NCI-H446 (cell line): ENCODE measurements at places on chromosomes 12 and 14.
A peak's percentile ranks its signal among the peaks of the same experiment; 100 is the strongest.

DNA sequence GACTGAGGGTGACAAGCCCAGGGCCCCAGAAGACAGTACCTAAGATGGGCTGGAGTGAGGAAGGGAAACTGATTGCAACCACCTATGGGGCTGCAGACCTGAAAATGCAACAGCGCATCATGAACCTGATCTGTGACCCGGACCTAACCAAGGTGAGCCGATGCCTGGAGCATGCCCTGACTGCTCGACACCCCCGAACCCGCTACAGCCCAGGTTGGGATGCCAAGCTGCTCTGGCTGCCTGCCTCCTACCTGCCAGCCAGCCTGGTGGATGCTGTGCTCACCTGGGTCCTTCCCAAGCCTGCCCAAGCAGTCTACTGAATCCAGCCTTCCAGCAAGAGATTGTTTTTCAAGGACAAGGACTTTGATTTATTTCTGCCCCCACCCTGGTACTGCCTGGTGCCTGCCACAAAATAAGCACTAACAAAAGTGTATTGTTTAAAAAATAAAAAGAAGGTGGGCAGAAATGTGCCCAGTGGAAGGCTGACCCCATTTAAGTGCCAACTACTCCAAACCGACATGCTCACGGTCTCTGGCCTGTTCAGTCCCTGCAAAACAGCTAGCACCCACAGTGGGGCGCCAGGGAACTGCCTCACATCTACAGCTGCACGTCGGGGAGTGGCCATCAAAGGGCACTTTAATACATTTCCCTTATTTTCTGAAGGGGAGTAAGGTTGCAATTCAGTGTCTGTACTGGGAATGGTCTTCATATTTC lies 4.2 kb downstream of the RDH5 start:
- DNase-seq: peak; percentile 65

DNA sequence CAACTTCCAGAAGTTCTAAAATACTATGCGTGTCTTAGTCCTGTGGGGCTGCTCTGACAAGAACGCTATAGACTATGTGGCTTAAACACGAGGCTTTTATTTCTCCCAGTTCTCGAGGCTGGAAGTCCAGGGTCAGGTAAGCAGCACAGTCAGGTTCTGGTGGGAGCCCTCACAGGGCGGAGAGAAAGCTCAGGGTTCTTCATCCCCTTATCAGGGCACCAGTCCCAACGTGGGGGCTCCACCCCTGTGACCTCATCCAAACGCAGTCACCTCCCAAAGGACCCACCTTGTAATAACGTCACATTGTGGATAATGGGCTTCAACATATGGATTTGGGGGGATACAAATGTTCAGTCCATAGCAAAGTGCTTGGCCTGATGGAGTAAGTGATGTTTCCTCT lies 37.1 kb upstream of the TC2N start:
- no peak for DNase-seq

DNA sequence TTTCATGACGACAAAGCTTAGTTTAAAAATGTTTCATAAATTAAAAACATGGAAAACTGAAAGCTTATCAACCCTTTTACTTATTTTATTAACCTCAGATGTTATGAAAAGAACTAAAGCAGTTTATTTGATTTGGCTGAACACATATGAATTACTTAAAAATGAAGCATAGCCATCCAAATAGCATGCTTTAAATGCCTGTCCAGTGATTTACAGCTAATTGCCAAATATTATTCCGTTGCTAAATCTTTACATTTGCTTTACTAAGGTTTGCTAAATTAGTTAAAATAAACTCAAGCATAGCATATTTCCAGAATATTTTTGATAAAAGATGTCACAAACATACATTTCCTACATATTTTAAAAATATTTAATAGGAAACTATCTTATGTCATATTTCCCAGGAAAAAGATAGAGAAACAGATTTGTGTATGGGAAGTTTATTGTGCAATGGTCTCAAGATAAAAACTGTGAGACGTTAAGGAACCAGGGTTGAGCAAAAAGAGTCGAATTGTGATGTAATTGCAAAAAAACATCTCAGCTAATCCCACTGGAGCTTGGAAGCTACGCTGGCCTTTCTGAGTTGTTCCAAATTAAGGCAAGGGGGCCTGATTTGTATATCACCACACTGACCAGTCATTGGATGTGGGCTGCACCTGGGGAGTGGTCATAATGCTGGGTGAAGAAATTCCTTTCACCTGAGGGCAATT lies 25.8 kb downstream of the GPR135 start:
- DNase-seq: no peak

DNA sequence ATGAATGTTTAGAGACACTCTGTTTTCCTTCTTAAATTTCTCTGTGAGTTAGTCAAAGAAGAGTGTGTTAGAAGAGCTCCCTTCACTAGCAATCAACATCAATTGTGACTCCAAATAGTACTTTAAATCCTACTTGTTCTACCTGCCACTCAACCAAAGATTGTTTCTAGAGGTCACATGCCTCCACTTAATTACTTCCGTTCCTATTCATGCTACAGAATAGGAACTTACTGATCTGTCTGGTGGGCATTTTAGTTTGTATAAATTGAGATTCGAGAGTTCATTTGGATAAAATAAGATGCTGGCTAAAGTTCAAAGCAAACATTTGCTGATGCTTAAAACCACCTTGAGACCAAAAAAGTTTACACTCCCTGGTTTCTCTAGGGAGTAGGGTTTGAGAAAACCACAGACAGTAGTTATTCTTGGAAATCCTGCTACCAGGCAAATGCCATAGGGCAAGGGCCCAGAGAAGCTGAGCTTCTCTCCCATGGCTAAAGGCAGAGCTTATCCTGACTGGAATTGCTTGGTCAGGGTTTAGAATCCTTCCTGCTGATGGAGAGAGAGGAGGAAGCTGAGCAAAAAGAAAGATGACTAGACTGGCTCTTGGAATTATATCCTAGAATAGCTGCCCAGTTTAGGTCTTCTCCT lies 389.6 kb upstream of the ATP2B1 start:
- no peak for DNase-seq

GRCh38 chr14:53696217-53696965 lies 260.2 kb downstream of the BMP4 start:
- no peak for DNase-seq

DNA sequence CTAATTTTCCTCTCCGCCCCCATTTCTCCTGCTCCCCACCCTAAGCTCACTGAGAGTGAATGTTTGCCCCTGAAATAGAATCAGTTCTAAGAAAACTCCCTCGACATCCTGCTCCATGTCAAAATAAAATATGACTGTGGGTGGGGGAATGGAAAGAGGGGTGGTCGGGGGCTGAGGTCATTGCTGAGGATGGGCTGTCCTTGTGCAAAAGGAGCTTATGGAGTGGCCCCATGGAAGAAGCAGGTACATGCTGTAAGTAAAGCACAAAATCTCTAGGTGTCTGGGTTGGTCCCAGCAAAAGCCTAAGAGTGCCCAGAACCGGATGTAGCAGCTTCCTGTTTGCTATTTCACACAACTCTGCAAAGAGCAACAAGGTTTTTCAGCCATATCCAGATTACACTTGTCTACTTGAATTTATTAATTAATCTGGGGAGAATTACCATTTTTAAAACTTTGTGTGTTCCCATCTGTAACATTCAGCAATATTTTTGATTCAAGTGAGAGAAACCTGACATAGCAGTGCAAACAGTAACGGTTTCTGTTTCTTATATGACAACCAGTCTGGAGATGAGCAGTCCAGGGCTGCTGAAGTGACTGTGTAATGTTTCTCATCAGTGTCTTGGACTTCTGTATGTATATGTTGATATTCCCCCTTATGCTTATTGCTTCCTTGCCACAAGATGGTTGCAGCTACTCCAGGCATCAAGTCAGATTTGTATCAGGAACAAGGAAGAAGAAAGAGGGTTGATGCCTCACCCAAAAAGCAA lies 40.4 kb upstream of the GZMB start:
- no peak for DNase-seq

GRCh38 chr12:42556917-42557316 lies 32.6 kb downstream of the PRICKLE1 start:
- DNase-seq: no peak

GRCh38 chr12:109652233-109652976 lies 61.2 kb upstream of the FAM222A start:
- DNase-seq: no peak

- DNase-seq: no peak
These were observed 286.7 kb downstream of the ZFP36L1 start for GRCh38 chr14:68506021-68506644.

GRCh38 chr12:125272383-125272933 lies 207.2 kb downstream of the AACS start:
- DNase-seq: no peak

- no peak for DNase-seq
These were observed 45.8 kb upstream of the TBX3 start for GRCh38 chr12:114729731-114730130.

GRCh38 chr14:38090506-38090905 lies 117.2 kb upstream of the SSTR1 start:
- DNase-seq: no peak

DNA sequence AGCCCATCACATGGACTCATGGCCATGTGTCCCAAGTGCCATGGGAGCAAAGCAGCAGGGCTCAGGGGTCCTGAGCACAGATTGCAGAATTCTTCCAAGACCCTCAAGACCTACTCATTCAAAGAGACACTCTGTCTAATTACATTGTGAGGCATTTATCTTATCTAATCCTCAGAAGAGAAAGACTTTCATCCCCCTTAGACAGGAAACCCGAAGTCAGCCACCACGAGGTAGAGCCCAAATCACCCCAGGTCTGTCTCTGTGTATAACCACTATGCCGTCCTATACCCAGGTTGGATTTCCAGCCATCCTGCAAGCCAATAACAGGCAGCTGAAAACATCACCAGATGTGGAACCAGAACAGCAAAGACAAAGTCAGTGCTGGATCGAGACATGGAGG lies 8.9 kb upstream of the BCL11B start:
- DNase-seq: no peak

DNA sequence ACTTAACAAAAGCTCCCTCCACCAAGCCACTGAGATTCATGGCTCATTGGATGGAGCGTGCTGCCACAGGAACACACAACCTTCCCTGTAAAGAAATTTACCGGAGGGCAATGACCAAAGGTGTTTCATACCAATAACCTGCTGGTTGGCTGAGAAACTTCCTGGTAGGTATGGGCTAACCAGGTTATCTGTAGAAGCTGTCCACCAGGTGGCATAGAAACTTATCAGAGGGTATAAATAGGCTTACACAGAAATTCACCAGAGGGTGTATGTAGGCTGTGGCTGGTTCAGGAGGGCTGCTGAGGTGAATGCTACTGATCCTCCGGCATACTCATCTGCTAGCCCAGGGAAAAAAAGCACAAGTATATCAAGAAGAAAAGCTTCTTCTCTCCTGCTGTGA lies 27.1 kb upstream of the MTERF2 start:
- no peak for DNase-seq
